ENCODE measurements at places on chromosomes 2 and 18.
A peak's percentile ranks its signal among the peaks of the same experiment; 100 is the strongest.

- DNase-seq = no peak
Observed at GRCh38 chr18:66724664-66725356, 120.9 kb upstream of the CDH19 start.

GRCh38 chr2:200306931-200307723, 634 bp downstream of the SPATS2L start:
- DNase-seq = peak; percentile 58

GRCh38 chr2:100320547-100321178, 1.6 kb downstream of the LONRF2 start:
- no peak for DNase-seq

DNA sequence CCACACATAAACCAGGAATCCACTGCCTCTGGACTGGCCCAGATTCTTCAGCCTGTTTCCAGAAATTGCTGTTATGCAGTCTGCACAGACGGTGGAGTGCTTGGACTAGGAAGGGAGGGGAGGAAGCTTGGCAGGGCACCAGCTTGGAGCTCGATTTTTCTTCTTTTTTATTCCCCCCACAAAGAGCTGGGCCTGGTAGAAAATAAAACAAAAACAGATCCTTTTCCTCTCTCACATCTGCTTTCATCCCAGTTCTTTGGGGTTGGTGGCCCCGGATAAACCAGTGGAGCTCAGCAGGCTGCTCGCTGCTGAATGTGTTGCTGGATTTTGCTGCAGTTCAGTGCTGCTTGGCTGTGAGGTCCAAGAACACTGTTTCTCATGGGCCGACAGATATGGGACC, 16.0 kb downstream of the LRRTM1 start:
- DNase-seq = no peak

GRCh38 chr18:58231930-58232329, 187.9 kb downstream of the NEDD4L start:
- DNase-seq = peak; percentile 19

DNA sequence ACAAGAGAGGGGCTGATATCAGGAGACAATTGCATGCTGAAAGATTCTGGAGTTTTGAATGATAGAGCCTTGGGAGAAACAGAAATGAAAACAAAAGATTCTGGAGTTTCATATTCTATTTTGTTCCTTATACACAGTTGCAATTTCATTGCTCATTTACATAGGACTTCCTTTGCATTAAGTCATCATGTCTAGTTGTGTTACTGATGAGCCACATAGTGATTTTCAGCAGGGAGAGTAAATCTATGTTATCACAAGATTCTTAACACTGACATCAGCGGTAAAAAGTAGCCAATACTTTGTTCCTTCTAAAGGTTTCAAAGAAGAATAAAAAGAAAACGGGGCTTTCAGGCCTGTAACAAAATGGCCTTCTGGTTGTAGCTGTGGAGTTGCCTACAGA, 7.1 kb downstream of the ADAM17 start:
- DNase-seq = peak; percentile 97

GRCh38 chr2:134500211-134500935, 218.4 kb downstream of the TMEM163 start:
- no peak for DNase-seq

DNA sequence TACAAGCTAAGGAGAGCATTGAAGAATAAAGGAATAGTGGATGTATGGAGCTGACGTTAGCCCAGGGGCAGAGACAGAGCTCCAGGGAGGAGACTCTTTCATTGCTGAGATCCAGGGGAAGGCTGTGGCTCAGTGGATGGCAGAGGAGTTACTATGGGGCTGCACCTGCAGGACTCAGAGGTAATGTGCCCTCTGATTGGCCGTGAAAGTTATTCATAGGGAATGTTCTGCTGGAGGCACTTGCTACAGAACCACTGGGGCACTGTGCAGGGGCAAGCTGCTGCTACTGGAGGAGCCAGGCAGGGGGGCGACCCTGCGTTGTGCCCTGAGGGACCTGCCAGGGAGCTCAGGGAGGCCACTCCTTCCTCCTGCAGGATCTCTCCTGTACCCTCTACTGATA, 199.2 kb downstream of the PTPRM start:
- no peak for DNase-seq

- DNase-seq = no peak
Observed at GRCh38 chr2:127680706-127681287, 5.5 kb upstream of the LIMS2 start.

GRCh38 chr2:156046900-156047299, 285.6 kb downstream of the NR4A2 start:
- no peak for DNase-seq

- DNase-seq = peak; percentile 98
Observed at GRCh38 chr2:38602732-38603401, at the start of gene HNRNPLL. TSS of gene HNRNPLL (minus strand) at chr2:38602928. CDS start at chr2:38602626, 302 bp downstream.

- no peak for DNase-seq
Observed at GRCh38 chr2:67524213-67524612, 127.1 kb downstream of the ETAA1 start.

- no peak for DNase-seq
Observed at GRCh38 chr2:165746501-165746900, 47.5 kb downstream of the GALNT3 start.

- DNase-seq = no peak
Observed at GRCh38 chr2:39266916-39267434, 23.2 kb upstream of the CDKL4 start.

DNA sequence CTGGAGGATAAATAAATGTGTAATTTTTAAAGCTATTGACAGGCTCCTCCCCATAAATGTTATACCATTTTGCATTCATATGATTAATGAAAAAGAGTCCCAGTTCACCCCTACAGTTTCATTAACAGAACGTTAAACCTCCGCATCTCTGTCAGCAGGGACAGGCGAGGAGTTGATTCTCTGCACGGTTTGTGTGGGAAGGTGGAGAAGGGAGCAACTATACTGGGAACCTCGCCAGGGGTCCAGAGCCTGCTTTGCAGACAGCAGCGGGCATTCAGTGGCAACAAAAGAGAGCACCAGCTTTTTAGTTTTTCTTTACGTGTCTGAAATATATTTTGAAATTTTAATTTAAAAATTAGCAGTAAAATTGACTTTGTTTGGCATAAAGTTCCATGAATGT, 101.4 kb downstream of the FARSB start:
- no peak for DNase-seq

- peak; percentile 31 for DNase-seq
Observed at GRCh38 chr2:136235546-136235945, 117.6 kb upstream of the CXCR4 start.

- DNase-seq = no peak
Observed at GRCh38 chr2:164080486-164080885, 344.7 kb upstream of the FIGN start.

GRCh38 chr2:45171136-45171501, 161.9 kb upstream of the SIX2 start:
- peak; percentile 8 for DNase-seq

- no peak for DNase-seq
Observed at GRCh38 chr2:219158586-219158985, 2.0 kb downstream of the NHEJ1 start.

- DNase-seq = no peak
Observed at GRCh38 chr2:2145817-2146216, 185.3 kb downstream of the MYT1L start.

- no peak for DNase-seq
Observed at GRCh38 chr2:88807237-88807962, 115.9 kb downstream of the RPIA start.

DNA sequence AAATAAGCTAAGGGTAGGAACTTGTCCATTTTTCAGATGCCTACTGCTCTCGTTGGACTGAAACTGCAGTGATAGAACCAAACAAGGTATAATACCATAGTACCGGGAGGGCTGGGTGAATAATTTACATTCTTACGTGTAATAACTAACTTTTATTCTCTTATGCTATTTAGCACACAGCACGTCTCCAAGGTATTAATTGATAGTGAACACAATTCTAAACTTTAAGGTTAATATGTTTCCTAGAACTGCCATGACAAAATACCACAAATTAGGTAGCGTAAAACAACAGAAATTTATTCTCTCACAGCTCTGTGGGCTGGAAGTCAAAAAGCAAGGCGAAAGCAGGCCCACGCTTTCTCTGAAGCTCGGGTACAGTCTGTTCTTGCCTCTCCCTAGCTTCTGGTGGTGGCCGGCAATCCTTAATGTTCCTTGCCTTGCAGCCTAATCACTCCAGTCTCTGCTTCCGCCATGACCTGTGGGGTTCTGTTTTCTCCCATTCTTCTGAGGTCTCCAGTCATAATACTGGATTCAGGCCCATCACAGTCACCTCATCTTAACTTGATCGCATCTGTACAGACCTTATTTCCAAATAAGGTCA, 5.6 kb upstream of the BCL2 start:
- no peak for DNase-seq

All from suppressor macrophage treated with lipopolysaccharide for 1 hour (primary cell).